ENCODE measurements at places on chromosomes 2 and 18.

DNA sequence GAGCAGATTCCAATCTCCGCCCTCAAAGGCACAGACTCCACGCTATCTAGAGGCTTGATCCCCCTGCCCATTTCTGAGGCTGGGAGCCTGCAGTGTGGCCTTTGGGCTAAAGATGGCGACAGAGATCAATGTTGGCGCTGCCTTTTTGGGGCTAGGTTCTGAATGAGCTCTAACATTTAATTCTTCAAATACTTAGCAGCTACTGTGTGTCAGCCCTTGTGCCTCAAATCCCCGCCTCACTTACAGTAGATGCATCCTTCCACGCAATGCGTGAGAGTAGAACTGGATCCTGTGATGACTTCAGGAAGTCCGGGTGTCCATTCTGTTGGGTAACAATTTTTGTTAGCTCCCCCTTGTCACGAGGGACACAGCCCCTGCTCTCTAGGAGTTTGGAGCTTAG is 12.4 kb downstream of the IL1F10 start:
- peak; percentile 34 for DNase-seq

GRCh38 chr2:33530690-33531548 is 54.5 kb downstream of the RASGRP3 start:
- DNase-seq: no peak

DNA sequence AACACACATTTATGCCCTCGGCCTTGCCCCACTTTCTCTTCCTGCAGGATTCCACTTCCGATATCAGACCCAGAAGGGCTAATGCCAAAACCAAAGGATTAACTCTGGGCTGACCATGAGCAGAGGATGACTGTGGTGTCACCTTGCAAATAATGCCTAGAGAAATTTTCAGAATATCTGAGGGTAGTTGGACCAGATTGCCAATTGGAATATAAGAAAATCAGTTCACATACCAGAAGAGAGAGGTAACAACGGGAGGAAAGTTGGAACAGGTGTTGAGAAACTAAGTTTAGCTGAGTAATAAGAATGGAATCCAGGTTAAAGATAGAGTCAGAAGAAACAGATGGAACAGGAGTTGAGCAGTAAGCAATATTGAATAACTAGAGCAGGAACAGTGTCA is 232.7 kb upstream of the UBE2E3 start:
- no peak for DNase-seq

DNA sequence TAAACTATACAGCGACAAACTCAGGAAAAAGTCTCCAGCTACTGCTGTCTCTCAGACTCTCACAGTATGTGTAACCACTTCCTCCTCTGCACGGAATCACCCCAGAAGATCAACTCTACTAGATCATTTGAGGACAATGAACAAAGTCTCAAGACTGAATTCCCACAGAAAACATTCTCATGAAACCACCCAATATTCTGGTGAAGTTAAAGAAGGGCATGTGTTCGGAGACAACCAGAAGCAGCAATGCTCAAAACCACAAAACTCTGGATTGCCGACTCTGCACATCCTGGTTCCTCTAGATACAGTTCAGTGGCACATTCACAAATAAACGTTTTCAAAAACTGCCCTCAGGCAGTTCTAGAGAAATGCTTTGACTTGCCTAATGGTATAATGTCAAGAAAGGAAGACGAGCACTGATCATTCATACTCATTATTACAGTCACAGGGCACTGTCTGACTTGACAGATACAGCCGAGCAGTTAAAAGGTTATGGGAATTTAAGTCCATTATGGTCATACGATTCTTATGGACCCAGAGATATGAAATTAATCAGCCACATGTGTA is 91.9 kb upstream of the STK17B start:
- DNase-seq: peak; percentile 78

GRCh38 chr2:135997380-135997779 is 12.0 kb upstream of the DARS1 start:
- DNase-seq: no peak

DNA sequence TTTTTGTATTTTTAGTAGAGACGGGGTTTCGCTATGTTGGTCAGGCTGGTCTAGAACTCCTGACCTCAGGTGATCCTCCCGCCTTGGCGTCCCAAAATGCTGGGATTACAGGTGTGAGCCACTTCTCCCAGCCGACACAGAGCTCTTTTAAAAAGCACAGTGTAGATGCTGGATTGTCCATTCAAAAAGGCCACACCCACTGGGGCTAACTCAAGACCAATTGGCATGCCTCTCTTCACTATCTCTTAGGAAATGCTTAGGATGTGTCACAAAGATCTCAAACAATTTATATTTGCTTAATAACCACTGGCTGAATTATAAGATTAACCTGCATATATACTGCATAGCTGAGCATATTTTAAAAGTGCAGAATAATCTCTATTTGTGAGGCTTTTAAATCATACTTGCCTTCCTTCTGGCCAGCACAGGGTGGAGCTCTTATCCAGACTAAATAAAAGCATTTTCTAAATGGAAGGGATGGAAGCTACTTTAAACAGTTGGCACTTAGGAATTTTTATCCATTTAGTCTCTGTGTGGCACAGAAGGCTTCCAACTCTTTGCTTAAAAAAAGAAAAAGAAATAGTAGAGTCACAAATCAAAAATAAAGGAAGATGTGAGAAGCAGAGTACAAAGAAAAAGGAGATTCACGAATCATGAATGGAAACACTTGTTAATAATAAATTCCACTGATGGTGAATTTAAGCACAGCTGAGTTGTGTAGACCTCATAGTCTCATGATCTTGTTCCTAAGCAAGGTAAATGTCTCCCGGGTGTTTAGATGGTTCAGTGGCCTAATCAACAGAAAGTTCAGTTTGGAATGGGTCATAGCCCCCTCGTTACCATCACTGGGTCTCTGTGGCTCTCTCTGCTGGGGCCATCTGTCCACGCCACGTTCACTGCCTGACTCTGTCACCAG is 22.4 kb downstream of the CRYGD start:
- no peak for DNase-seq

- DNase-seq: no peak
Measured at GRCh38 chr2:85273738-85274731, 53.8 kb downstream of the TGOLN2 start.

DNA sequence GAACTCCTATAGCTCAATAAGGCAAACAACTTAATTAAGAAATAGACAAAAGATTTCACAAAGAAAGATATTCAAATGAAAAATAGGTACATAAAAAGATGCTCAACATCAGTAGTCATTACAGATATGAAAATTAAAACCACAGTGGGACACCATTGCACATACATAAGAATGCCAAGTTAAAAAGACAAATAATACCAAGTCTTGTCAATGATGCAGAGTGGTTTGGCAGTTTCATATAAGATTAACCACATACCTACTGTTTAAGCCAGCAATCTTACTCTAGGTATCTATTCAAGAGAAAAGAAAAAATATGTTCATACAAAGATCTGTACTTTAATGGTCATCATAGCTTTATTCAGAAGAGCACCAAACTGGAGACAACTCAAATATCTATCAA is 63.5 kb upstream of the GLS start:
- DNase-seq: no peak

GRCh38 chr2:104438481-104438880 is 415.4 kb upstream of the POU3F3 start:
- DNase-seq: no peak

DNA sequence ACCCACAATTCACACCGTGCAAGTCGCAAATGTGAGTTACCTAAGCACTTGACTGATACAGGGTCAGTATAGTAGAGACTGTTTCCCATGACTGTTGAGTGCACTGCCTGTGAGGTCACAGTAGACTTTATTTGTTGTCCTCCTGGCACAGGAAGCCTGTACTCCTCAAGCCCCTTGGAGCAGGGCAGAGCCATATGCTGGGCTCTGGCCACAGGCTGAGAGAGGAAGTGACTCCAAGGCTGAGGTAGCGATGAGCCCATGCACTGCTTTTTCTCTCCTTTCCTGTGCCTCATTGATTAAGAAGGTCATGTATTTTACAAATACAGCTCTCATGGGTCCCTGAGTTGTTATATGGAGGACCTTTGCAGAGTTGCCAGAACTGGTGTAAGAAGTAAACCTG is 287.7 kb downstream of the SRBD1 start:
- no peak for DNase-seq

GRCh38 chr2:167293172-167293781 is 405.0 kb downstream of the XIRP2 start:
- no peak for DNase-seq

DNA sequence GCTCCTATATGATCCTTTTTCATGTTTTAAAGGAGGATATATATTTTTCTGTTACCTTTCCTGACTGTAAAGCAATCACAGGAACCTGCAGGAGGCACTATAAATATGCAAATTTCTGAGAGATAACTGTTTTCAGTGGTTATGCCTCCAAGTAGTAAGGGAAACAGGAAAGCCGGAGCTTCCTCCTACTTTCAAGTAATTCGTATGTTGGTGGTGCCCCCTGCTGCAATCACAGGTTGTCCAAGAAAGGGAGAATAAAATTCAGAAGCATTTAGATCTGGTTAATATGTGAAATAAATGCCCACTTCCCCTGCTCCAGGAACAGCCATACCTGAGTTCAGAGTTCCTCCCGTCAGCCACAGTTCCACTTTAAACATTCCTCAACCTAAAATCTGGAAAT is 12.0 kb upstream of the BCL11A start:
- DNase-seq: no peak

- DNase-seq: no peak
Measured at GRCh38 chr18:23868136-23868785, 146.3 kb upstream of the TTC39C start.

DNA sequence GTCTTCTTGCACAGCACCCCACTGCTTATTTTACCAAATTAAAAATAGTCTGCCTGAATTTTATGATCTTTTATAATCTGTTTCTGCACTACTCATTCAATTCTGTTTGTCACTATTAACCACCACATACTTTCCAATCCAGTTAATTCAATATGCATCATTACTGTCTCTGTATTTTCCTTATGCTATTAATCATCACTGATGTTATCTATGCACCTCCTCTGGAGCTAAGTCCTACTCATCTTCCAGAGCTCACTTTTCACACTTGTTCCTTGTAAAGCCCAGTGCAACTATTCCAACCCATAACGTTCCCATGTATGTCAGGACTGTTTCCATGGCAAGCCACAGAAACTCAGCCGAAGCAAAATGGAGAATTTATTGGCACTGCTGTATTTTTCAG is 713.6 kb downstream of the PLCL1 start:
- no peak for DNase-seq

- DNase-seq: no peak
Measured at GRCh38 chr2:217995731-217996231, 7.0 kb downstream of the TNS1 start.

GRCh38 chr2:148523315-148523714 is 121.2 kb upstream of the EPC2 start:
- DNase-seq: no peak

- no peak for DNase-seq
Measured at GRCh38 chr18:70165936-70166335, 39.6 kb downstream of the RTTN start.

DNA sequence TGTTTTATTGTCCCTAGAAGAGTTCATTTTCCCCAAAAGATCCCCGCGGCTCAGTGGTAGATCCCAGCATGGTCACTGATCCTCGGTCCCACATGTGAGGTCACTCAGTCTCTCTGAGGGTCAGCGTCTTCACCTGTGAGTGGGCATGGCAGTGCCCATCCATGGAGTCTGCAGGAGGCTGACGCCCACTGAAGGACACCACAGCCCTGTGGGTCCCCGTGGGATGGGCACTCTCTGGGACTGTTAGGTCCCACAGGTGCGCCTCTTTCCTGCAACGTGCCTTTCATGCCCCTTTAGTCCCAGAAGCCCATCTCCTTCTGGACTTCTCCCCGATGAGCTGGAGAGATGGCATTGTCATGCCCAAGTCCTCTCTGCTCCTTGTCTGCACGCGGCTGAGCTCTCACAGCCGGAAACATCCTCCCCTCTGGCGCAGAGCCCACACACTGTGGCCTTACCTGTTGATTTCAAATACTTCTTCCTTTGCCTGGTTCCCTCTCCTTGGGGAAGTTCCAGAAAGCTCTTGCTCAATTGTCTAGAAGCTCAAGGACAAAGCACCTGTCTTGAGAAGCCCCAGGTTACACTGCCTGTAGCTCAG is 75.9 kb downstream of the PTGR3 start:
- DNase-seq: no peak

DNA sequence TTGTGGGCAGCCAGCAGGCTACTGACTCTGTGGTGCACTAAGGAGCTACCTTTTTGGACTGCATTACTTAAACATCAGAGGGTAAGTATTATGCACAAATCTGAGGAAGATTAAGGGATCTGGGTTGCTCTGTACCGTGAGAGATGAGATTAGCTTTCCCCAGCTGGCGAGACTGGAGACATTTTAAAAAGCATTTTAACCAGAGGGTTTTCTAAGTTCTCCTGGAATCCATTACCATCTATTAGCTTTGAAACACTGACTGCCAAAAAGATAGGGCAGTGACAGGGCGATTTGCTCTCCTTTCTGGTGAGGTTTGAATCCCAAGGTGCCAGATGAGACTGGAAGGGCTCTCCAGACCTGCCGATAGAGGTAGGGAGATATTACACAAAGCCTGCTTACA is 63.2 kb downstream of the LYPD6 start:
- DNase-seq: no peak

DNA sequence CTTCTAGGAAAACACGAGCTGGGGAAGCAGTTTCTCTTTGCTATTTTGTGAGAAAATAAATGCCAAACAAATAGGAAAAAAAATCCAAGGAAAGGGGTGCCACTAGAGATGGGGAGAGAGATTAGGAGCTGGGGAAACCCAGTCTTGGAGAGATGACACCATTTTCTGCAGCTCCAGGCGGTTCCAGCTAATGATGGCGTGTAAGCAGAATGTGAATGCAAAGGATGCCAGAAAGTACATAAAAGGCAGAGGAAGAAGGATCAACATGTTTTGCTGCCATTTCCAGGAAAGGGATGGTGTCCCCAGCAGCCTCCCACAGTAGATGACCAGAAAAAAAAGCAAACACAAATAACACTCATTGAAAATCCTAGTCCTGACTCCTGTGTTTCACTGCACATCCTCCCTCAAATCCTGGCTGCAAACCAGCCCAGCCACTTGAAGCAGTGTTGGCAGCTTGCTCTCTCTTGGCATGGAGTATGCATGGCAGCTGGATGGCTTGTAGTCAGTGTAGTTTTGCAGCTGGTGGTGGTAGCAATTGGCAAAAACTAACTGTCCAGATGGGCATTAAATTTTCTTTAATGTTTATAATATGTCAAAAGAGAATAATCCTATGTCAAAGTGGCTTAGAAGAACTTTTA is 93.6 kb downstream of the FTCDNL1 start:
- DNase-seq: no peak

GRCh38 chr2:190200603-190201002 is 119.0 kb downstream of the HIBCH start:
- DNase-seq: no peak

GRCh38 chr2:232646726-232647125 is 13.3 kb downstream of the EFHD1 start:
- no peak for DNase-seq

DNA sequence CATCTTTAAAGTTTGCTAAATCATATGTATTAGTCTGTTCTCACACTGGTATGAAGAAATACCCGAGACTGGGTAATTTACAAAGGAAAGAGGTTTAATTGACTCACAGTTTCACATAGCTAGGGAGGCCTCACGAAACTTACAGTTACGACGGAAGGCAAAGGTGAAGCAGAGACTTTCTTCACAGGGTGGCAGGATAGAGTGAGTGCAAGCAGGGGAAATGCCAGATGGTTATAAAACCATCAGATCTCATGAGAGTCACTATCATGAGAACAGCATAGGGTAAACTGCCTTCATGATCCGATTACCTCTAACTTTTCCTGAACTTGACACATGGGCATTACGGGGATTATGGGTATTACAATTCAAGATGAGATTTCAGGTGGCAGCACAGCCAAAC is 1075.2 kb upstream of the NRXN1 start:
- no peak for DNase-seq
